ENCODE measurements at places on chromosomes 6 and 20.
A peak's percentile ranks its signal among the peaks of the same experiment; 100 is the strongest.

DNA sequence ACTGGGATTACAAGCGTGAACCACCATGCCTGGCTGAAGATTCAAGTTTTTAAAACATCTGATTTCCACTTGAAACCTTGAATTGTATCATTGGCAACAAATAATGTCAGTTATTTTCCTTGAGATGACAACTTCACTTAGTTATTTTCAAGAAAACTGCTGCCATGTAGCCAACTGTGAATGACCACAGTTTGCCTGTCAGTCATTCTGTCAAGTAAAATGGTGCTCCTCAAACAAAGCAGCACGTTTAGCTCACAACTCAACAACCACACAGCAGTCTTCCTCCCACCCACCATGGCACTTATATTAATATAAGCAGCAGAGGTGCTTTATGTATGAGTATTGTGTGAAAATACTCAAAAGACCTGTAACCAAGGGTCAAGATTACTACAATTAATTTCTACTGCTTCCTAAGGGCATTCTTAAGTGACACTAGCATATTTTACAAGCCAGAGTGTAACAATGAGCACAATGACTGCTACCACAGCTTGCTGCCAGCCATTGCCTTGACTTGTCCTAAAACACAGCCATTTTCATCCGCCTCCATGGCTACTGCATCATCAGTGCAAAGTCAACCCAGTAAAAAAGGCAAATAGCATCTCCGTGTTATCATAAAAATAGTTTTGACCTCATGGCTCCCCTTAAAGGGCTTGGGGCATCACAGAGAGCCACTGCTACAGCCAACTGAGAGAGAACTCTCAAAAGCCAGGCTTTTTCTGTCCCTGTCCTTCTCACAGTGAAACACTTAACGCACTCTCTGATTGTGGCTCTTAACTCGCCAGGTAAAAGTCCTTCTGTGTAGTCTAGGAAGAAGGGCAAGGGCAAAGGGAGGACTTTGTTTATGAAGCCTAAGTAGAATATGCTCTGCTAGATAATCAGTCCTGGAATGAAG is 96.4 kb upstream of the TAB2 start:
- no peak for DNase-seq

- no peak for DNase-seq
Measured at GRCh38 chr6:134810402-134810801, 139.5 kb downstream of the ALDH8A1 start.

DNA sequence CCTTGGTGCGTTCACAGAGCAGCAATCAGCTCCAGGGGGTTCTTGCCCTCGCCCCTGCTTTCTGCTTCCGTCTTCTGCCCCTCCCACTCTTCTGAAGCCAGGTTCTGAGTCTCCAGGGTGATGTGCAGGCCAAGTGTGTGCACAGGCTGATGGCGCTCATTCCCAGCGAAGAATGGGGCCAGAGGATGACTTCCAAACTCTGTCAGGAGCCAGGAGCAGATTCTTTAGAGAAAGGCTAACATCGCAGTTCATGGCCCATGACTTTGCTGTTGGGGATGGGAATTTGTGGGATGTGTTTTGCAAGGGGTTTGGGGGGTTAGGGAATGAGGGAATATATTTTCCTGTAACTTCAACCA is 56.1 kb upstream of the CCN6 start:
- no peak for DNase-seq

DNA sequence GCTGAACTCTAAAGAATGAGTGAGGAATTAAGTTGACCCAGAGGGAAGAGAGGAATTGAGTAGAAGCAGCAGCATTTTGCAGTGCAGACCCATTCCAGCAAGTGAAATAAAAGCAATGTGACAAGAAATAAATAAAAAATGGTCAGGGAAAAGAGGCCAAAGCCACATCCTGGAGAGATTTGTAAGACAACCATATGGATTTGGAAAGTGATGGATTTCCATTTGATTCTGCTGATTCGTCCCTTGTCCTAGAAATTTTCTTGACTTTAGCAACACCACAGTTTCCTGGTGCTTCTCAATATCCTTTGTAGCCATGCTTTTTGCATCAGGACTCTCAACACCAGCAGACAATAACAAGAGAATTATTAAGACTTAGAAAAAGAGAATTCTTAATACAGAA is 29.8 kb downstream of the ANKEF1 start:
- no peak for DNase-seq

- DNase-seq, result no peak
Measured at GRCh38 chr6:136718476-136718875, 73.8 kb downstream of the MAP3K5 start.

- DNase-seq, result no peak
Measured at GRCh38 chr6:113596387-113597230, 260.5 kb upstream of the MARCKS start.

- DNase-seq, result no peak
Measured at GRCh38 chr6:126824815-126825214, 293.7 kb upstream of the RSPO3 start.

DNA sequence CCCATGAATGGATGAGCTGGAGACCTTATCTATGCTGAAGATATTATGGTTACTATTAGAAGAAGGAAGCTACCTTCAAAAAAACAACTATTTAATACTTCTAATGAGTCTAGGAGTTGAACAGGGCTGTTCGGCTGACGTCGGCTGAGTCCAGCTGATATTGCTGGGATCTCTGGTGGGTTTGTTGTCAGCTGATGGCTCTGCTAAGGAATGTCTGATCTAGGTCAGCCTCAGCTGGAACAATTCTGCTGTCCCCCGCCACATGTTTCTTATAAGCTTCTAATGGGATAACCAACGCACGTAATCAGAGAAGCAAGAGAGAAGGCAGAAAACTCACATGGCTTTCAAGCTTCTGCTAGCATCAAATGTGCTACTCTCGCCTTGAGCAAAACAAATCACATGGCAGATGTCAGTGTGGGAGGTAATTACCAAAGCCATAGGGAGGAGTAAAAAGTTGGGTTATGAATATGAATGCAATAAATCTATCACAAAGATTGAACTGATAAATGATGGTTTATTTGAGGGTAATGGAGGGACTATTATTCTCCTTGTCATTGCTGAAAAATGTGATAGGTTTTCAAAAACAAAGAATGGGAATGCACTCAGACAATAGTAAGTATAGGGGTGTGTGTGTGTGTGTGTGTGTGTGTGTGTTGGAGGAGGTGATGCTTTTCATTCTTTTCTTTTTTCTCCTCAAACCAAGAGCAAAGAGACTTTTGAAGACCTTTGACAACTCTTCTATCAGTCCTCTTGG is 71.5 kb downstream of the BTBD3 start:
- no peak for DNase-seq

DNA sequence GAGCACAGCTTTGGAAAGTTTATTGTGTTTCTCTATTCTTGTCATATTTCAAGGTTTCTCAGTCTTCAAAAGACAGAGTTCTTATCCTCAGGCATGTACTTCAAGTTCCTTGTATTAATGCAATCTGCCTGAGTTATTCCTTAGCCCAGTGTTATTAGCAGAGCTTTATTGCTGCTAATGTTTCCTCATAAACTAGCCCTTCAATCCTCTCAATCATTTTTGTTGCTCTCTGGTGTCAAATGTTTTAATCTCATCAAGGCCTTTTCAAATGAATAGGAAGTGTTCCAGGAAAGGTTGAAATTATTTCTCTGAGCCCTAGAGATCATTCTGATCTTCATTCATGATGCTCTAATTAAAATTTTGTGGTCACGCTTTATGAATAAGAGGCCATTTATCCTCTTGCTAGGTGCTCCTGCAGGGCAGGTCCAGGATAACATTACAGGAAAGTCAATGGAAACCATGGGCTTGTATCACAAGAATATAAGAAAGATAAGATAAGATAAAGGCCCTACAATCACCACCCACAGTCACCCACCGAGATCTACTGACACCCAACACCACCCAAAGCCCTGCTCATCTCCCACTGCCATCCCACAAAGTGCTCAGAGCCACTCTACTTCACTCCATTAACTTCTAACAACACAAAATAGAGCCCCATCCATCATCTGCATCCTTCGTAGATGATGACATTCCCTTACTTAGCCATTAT is 125.9 kb downstream of the COL9A1 start:
- DNase-seq, result no peak

GRCh38 chr6:72554761-72555221 is 67.1 kb upstream of the KCNQ5 start:
- no peak for DNase-seq

GRCh38 chr6:14695579-14695978 is 550.3 kb upstream of the JARID2 start:
- no peak for DNase-seq

DNA sequence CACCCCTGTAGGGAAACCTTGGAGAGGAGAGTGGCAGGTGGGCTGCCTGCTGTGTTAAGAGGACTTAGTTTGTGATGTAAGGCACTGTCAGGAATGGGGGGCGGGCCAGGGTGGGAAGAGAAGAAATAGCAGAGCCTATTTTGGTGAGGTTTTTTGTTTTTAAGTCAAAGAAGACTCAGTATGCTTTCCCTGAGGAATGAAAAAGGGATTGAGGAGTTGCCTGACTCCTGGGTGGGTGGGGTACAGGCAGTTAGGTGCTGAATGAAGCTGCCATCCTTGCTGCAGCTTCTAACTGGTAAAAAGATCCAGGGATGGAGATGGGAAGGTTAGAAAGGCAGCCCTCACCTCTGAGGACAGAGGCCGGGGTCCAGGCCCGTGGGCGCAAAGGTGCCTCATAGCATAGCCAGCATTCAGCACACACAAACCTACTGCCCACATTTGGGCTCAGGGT is 37.9 kb downstream of the PLCG1 start:
- DNase-seq, result no peak

GRCh38 chr6:51213811-51214210 is 395.1 kb downstream of the TFAP2B start:
- DNase-seq, result no peak

- no peak for DNase-seq
Measured at GRCh38 chr20:61328911-61329558, 77.0 kb downstream of the CDH4 start.

DNA sequence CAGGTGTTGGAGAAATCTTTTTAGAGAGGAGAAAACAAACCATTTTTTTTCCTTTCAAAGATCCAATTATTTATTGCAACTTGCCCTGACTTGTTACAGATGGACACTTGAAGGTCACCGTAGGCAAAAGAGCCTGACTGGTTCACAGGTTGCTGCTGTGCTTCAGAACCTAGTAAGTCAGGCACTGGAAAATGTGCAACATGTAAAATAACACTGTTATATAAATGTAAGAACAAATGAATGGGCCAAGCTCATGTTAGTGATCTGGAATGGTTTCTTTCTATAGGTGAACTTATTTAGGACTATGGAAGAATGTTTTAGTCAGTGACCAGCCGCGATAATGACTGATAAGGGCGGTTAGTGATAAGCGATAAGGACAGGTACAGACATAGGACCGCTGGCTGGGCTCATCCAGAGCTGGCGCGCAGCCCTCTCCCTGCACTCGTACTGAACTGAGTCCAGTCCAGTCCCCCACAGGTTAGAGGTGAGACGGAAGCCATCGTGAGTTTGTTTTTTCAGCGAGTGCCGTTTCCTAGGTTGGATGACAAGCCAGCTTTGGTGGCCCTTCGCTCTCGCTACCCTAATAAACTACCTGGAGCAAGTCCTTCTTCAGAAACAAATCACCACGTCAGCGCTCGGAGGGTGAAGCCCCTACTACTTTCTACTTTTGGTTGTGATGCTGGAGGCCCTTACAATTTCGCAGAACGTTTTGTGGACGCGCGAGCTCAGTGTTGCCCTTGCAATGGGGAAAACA is 94.4 kb upstream of the PRDM1 start:
- DNase-seq, result peak; percentile 36

- no peak for DNase-seq
Measured at GRCh38 chr20:50838707-50839385, 44.0 kb downstream of the BCAS4 start.

DNA sequence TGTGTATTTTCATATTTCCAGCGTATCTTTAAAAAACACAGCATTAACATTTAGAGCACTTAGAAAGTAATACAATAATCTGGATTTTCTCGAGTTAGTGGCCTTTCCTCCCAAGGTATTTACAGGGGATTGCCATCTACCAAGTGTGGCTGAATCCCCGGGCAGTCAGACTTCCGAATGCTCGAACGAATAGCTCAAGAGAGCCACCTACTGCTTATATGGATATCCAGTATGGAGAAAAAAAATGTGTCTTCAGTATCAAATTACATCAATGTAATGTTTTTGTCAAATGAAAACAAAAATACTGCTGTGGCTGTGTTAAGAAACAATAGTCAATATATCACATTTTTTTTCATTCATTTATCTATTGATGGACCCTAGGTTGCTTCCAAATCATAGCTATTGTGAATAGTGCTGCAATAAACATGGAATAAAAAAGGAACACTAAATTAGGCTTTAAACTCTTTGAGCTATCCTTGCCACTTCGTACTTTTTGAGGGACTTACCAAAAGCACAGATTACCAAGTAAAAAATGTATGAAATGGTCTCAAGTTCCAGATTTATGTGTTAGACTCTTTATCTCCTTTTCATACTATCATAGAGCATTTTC is 654.5 kb upstream of the PTCHD4 start:
- no peak for DNase-seq

GRCh38 chr20:51446656-51447055 is 95.9 kb downstream of the NFATC2 start:
- no peak for DNase-seq

DNA sequence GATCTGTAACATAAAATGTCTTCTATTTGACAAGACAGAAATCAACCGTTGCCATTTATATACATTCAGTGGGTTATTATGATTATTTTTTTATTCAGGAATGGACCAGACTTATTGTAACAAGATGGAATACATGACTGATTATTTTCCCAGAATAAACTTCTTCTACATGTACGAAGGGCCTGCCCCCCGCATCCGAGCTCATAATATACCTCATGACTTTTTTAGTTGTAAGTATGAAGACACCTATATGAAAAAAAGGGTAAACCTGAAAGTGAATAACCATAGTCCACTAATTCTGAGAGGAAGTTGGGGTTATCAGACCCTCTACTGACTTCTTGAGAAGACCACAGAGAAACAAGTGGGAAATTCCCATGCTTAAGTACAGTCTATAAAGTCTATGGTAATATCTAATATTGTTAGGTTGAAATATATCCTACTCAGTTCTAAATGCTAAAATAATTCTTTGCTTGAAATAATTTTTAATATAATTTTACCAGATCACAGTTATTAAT is 15.9 kb downstream of the OR2A4 start:
- peak; percentile 20 for DNase-seq

DNA sequence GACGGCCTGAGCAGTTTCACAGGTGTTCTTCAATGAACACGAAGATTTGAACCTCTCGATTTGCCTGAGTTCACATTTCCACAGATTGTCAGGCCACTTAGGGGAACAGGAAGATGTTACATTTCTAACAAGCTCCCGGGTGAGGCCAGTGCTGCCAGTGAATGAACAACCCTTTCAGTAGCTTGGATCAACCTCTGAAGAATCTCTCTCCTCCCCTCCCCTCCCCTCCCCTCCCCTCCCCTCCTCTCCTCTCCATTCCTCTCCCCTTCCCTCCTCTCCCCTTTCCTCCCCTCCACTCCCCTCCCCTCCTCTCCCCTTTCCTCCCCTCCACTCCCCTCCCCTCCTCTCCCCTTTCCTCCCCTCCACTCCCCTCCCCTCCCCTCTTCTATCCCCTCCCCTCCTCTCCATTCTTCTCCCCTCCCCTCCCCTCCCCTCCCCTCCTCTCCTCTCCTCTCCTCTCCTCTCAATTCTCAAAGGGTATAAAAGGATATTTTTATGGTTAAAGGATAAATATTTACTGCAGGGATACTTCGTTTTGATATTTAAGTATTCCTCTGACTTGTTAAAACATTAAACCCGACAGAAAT is 114.1 kb upstream of the INSM1 start:
- no peak for DNase-seq

Data from activated naive CD8-positive, alpha-beta T cell treated with anti-CD3 and anti-CD28 coated beads for 36 hours (primary cell).